ENCODE measurements at places on chromosomes 1 and 21. TPM values are rescaled to one million over a fixed set of nuclear protein-coding genes. Genes with fewer than 3 reads are reported as not detected.

GRCh38 chr1:23558872-23559135 lies 497 bp downstream of the ID3 start:
- peak overlapping the region; percentile 74 for H3K4me3 ChIP-seq
- no peak for DNase-seq
- no peaks in the 10 kb centered on the region for H3K36me3 ChIP-seq
- peaks cover 45% of the 10 kb centered on the region for H3K4me1 ChIP-seq
- peak overlapping the region; percentile 79 for H3K27ac ChIP-seq
- no peaks in the 10 kb centered on the region for H3K27me3 ChIP-seq

DNA sequence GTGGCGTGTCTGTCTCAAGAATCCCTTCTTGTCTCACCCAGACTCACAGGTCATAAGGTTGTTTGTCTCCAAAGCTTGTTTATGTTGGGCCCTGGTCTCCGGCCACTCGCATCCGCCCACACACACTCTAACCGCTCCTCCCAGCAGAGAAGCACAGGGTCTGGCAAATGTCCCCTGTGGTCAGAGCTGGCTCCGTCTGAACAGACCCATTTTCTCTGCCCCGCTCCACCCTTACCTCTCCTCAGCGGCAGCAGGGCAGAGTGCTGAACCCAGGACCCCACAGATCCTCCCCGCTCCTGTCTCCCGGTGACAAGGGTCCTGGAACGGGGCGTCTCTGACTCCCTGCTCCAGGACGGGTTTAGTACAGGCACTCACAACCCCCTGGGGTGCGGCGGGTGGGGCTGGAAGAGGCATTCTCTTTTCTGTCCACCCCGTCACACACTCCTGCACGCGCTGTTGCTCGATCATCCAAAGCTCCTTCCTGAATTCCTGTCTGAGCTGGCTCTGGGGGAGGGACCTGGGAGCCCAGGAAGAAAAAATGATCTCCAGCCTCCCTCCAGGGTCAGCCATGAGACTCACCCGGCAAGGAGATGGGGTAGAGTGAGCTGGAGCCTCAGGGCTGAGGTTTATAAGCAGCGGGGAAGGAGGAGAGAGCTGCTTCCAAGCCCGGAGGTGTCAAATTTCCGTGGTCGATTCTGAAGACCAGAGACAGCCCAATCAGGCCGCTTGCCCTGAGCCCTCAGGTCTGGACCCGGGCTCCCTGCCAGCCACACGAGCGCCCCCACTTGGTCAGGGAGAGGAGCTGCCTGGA lies at the start of gene S100A13:
Gene S100A13 (minus strand): TSS at position 602 of the 811 bp plus-strand sequence. CDS start 1,033 bp downstream, outside the sequence.
- DNase-seq, result peak; percentile 85
- H3K36me3 ChIP-seq, result peaks cover 50% of the 10 kb centered on the region
- H3K4me1 ChIP-seq, result peaks cover 52% of the 10 kb centered on the region
- peak within 1 kb of the TSS; percentile 66 for H3K4me3 ChIP-seq
- H3K27me3 ChIP-seq, result no peaks in the 10 kb centered on the region

GRCh38 chr1:47194311-47194710 lies 4.5 kb upstream of the PDZK1IP1 start:
- H3K27ac ChIP-seq, result no peak overlapping the region
- H3K4me1 ChIP-seq, result peaks cover 15% of the 10 kb centered on the region
- H3K4me3 ChIP-seq, result no peak overlapping the region
- DNase-seq, result no peak
- no peaks in the 10 kb centered on the region for H3K36me3 ChIP-seq

GRCh38 chr1:47174656-47175020 lies 15.2 kb downstream of the PDZK1IP1 start:
- peaks cover 5% of the 10 kb centered on the region for H3K4me1 ChIP-seq
- no peak overlapping the region for H3K27ac ChIP-seq
- no peak overlapping the region for H3K4me3 ChIP-seq
- H3K27me3 ChIP-seq, result no peaks in the 10 kb centered on the region

DNA sequence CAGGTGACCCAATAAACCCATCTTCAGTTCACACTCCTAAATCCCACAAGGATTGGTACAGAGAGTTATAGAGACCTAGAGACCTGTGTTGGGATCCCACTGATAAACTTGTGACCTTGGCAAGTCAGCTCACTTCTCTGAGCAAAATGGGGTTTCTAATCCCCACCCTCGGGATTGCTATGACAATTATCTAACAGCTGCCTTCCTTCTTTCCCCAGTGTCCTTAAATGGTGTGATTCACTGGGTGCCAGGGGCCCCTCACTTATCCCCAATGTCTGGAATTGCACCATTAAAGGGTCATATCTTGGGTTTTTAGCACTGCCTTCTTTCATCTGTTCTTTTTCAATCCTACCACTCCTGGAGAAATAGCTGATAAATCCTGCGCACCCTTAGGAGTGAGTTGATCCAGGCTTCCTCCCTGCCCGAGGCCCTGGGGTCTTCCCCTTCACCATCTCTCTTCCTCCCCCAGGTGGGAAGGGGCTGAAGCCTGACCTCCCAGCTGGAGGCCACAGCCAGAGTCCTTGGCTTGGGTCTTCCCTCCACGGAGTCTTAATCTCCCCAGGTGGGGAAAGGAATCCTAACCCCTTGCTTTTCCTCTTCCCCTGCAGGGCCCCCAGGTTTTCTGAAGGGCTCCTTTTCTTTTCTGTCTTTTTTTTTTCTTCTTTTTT lies 39.7 kb downstream of the LACTBL1 start:
- no peak for DNase-seq
- H3K4me3 ChIP-seq, result no peak overlapping the region
- H3K27ac ChIP-seq, result no peak overlapping the region
- H3K36me3 ChIP-seq, result no peaks in the 10 kb centered on the region
- H3K27me3 ChIP-seq, result no peaks in the 10 kb centered on the region
- H3K4me1 ChIP-seq, result no peaks in the 10 kb centered on the region

- H3K36me3 ChIP-seq, result no peaks in the 10 kb centered on the region
- H3K4me1 ChIP-seq, result peaks cover 3% of the 10 kb centered on the region
- H3K27me3 ChIP-seq, result no peaks in the 10 kb centered on the region
These were observed 23.0 kb downstream of the S100A10 start for GRCh38 chr1:151970626-151971025.

DNA sequence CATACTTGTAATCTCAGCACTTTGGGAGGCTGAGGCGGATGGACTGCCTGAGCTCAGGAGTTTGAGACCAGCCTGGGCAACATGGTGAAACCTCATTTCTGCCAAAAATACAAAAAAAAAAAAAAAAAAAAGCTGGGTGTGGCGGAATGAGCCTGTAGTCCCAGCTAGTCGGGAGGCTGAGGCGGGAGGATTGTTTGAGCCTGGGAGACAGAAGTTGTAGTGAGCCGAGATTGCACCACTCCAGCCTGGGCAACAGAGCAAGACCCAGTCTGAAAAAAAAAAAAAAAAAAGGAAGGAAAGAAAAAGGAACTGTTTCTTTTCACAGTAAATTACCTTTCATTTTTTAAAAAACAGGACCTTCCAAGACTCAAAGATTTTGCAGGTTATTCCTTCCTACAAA lies 29.5 kb downstream of the LIN9 start:
- no peaks in the 10 kb centered on the region for H3K4me1 ChIP-seq
- no peaks in the 10 kb centered on the region for H3K36me3 ChIP-seq
- H3K27ac ChIP-seq, result no peak overlapping the region
- DNase-seq, result no peak
- no peaks in the 10 kb centered on the region for H3K27me3 ChIP-seq

- no peaks in the 10 kb centered on the region for H3K36me3 ChIP-seq
- H3K27me3 ChIP-seq, result no peaks in the 10 kb centered on the region
- no peak overlapping the region for H3K27ac ChIP-seq
- no peaks in the 10 kb centered on the region for H3K4me1 ChIP-seq
- no peak for DNase-seq
- H3K4me3 ChIP-seq, result no peak overlapping the region
These were observed 1326.7 kb downstream of the MRPL39 start for GRCh38 chr21:24280596-24280995.

- peak overlapping the region; percentile 96 for H3K27ac ChIP-seq
- no peaks in the 10 kb centered on the region for H3K27me3 ChIP-seq
These were observed 670 bp upstream of the PARK7 start for GRCh38 chr1:7960867-7961215.

GRCh38 chr1:165508291-165508690 lies 35.5 kb upstream of the LRRC52 start:
- peaks cover 9% of the 10 kb centered on the region for H3K4me1 ChIP-seq
- H3K27me3 ChIP-seq, result no peaks in the 10 kb centered on the region
- no peak overlapping the region for H3K4me3 ChIP-seq
- H3K27ac ChIP-seq, result no peak overlapping the region

- no peaks in the 10 kb centered on the region for H3K27me3 ChIP-seq
- H3K27ac ChIP-seq, result peak overlapping the region; percentile 90
- H3K36me3 ChIP-seq, result no peaks in the 10 kb centered on the region
- peak overlapping the region; percentile 87 for H3K4me3 ChIP-seq
- peaks cover 11% of the 10 kb centered on the region for H3K4me1 ChIP-seq
- peak; percentile 79 for DNase-seq
These were observed 35.7 kb downstream of the ZBTB8B start for GRCh38 chr1:32500387-32501209.

DNA sequence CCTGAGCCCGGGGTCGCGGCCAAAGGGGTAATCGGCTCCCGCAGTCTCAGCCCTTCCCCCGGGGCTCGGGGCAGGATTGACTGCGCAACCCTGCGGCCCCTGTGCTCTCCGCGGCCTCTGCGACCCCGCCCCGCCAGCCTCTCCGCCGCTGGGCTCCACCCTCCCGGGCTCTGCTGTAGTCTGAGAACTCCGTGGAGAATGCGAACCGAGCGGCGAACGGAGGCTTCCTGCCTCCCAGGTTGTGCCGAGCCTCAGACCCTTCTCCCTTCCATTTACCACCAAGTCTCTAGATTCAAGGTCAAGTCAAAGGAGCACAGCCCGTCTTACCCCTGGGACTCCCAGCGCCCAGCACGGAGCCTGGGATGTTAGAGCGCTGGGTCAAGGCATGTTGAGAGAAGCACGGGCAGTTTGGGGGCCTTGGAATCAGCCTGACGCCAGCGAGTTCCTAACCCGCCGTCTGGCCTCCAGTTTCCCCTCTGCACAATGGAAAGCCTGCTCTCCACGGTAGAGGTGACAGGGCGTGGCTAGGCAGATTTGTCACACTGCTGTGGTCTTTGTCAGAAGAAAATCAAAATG lies 3.0 kb downstream of the ATP2B4 start:
- peaks cover 29% of the 10 kb centered on the region for H3K4me1 ChIP-seq
- H3K27ac ChIP-seq, result peak overlapping the region; percentile 80
- H3K36me3 ChIP-seq, result no peaks in the 10 kb centered on the region

DNA sequence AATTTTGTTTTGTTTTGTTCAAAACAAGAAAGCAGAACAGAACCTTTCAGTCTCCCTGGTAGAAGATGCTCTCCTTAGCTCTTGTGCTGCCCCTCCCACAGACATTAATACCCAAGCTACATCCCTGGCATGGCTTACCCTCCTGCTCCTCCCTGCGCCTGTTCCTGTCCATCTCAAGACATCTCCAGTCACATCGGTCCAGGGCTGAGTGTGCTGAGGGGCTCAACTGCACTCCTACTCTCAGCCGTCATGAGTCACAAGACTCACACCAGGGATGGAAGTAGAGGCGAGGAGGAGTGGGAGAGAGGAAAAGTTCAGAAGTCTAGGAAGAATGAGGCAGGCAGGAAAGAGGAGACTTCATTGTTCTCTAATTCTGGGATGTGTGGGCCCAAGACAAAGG lies 9.2 kb upstream of the TACSTD2 start:
- H3K4me3 ChIP-seq, result no peak overlapping the region
- peaks cover 10% of the 10 kb centered on the region for H3K4me1 ChIP-seq
- no peaks in the 10 kb centered on the region for H3K36me3 ChIP-seq
- H3K27me3 ChIP-seq, result no peaks in the 10 kb centered on the region

- H3K27ac ChIP-seq, result no peak overlapping the region
- H3K4me3 ChIP-seq, result no peak overlapping the region
- peaks cover 3% of the 10 kb centered on the region for H3K4me1 ChIP-seq
- peaks cover 29% of the 10 kb centered on the region for H3K27me3 ChIP-seq
These were observed 1.5 kb downstream of the CELF3 start for GRCh38 chr1:151714820-151715725.

DNA sequence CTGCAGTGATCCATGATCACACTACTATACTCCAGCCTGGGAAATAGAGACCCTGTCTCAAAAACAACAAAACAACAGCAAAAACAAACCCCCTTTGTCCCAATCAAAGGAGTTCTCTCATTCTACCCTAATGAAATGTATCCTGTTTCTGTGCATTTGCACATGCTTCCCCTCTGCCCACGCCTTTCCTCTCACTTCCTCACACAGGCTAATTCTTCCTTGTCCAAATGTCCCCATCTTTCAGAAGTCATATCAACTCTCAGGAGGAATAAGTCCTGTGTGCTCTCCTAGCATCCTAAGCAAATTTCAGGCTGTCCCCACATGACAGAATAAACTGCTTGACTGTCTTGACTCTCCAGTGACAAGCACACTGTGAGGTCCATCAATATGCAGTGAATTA lies 8.1 kb upstream of the ATP1B1 start:
- H3K4me1 ChIP-seq, result peaks cover 7% of the 10 kb centered on the region
- no peak overlapping the region for H3K4me3 ChIP-seq

GRCh38 chr1:89001510-89001909 lies 9.1 kb upstream of the KYAT3 start:
- no peak for DNase-seq
- H3K36me3 ChIP-seq, result no peaks in the 10 kb centered on the region
- no peak overlapping the region for H3K4me3 ChIP-seq
- H3K4me1 ChIP-seq, result no peaks in the 10 kb centered on the region
- no peaks in the 10 kb centered on the region for H3K27me3 ChIP-seq

DNA sequence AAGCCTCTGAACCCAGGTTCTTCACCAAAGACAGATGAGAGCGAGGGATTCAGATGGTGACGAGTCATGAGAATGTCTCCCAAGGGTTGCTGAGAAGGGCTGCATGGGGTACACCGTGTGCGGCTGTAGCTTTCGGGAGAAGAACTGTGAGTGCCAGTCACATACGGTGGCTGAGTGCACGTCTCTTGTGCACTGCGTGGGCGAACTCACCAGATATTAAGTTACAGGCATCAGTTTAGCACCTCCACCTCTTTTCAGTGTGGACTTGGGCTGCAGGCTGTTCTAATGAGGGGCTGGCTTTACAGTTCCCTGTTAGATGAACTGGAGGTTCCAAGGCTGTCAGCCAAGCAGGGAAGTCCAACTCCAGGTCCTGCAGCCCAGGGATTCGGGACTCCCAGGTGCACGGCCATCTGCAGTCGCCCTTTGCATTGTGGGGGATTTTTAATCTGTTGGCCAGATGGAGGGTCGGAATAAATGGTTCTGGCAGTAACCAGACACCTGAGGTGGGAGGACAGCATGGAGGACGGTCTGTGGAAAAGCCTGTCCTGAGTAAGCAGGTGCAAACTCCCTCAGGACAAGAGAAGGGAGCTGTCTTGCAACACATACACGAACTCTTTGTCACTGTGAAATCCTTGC lies 26.5 kb upstream of the AVPR1B start:
- H3K27ac ChIP-seq, result no peak overlapping the region
- peaks cover 4% of the 10 kb centered on the region for H3K27me3 ChIP-seq
- no peaks in the 10 kb centered on the region for H3K4me1 ChIP-seq
- no peak for DNase-seq
- no peak overlapping the region for H3K4me3 ChIP-seq

Gene VSIG8
- not detected for total RNA-seq

Gene PROK1
- total RNA-seq, result 0.16 TPM

Gene RGS4
- 0.20 TPM for total RNA-seq

Gene LDLRAD1
- not detected for total RNA-seq

Gene ANP32E
- 37.4 TPM for total RNA-seq

Gene TCHHL1
- total RNA-seq, result not detected

Gene TMEM82
- total RNA-seq, result not detected

Gene FMN2
- 1.1 TPM for total RNA-seq

Gene LPGAT1
- 19.9 TPM for total RNA-seq

Gene TRIM17
- not detected for total RNA-seq

Gene FCRL6
- total RNA-seq, result 0.20 TPM
